Epithelial cell of proximal tubule (primary cell): ENCODE measurements at places on chromosomes 12 and 14.
A peak's percentile ranks its signal among the peaks of the same experiment; 100 is the strongest.

GRCh38 chr12:107309020-107309419 is 215.7 kb upstream of the CRY1 start:
- DNase-seq = no peak

GRCh38 chr12:16003460-16003859 is 92.3 kb downstream of the DERA start:
- DNase-seq = no peak

GRCh38 chr14:56810147-56810719 is at the start of gene OTX2:
TSS of gene OTX2 (minus strand) at chr14:56810479. CDS start at chr14:56805456, 5,023 bp downstream.
- DNase-seq = no peak

- DNase-seq = no peak
These were observed 4.6 kb downstream of the ANO6 start for GRCh38 chr12:45220363-45220931.

DNA sequence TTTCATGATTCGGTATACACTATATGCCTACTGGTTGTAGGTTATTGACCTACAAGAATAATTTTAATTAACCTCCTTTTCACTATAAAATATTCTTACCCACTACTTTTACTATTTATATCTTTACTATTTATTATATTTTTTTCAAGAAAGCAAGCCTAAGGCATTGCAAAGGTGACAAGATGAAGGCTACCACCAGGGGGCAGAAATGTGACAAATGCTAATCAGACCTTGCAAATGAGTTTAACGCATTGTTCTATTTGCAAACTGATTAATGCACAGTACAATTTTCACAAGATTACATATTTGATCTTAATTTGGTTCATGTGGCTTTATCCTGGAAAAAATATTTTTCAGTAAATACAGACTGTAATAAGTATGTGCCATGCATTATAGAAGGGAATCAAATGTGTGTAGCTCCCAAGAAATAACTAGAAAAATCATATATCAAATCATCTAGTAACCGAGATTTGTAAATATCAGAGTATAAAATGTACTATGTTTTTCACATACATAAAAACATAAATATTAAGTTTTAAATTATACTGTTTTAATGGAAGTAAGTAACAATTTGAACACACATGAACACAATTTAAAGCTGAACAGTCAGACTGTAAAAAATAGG is 107.0 kb downstream of the ADAMTS20 start:
- DNase-seq = peak; percentile 19

- no peak for DNase-seq
These were observed 1724.1 kb upstream of the SEL1L start for GRCh38 chr14:83257466-83258439.

DNA sequence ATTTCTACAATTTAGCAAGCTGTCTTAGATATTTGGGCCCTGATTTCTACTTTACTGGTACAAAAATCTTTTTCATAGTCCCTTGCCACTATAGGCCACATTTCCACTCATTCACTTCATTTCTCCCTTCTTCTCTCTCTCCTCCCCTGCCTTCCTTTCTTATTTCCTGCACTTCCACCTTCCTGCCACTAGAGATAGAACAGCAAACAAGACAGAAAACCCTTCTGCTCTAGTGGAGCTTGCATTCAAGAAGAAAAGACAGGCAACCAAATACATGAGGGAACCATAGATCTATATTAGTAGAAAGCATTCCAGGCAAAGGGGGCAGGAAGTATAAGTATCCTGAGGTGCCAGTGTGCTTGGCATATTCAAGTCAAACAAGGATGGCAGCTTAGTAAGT is 623.5 kb downstream of the FLRT2 start:
- no peak for DNase-seq

DNA sequence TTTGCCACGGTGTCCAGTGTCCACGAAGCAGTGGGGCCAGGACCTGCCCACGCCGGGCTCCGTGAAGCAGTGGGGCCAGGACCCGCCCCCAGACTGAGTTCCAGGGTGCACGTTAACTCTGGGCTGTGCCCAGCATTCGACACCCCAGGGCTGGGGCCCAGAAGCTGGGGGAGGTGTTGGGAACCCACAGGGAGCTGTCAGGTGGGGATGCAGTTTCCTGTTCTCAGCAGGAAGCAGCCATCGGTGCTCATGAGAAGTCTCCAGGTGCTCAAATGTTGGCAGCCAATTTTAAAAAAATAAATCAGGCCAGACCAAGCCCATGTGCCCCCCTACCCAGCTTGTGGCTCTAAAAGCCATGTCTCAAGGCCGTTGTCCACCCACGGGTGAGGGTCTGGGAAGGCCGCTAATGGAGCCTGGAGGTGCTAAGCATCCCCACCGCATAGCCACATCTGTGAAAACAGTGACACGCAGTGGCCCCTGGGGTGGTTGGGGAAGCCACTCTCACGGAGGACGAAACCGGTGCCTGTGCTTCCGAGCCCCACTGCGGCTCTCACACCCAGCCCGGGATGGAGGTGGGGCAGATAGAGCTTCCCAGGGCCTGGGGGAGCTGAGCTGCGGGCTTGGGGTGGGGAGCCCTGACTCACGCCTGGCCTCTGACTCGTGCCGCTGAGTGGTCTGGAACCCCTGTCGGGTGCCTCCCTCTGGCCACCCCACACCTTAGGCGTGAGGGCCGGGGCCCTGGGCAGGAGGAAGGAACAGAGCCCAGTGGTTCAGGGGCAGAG is 53.5 kb downstream of the FBRSL1 start:
- DNase-seq = no peak
